Activated CD4-positive, alpha-beta T cell treated with anti-CD3 and anti-CD28 coated beads for 36 hours (primary cell): ENCODE measurements at places on chromosomes 4 and X. TPM values are rescaled to one million over a fixed set of nuclear protein-coding genes. Genes with fewer than 3 reads are reported as not detected.
A peak's percentile ranks its signal among the peaks of the same experiment; 100 is the strongest.

DNA sequence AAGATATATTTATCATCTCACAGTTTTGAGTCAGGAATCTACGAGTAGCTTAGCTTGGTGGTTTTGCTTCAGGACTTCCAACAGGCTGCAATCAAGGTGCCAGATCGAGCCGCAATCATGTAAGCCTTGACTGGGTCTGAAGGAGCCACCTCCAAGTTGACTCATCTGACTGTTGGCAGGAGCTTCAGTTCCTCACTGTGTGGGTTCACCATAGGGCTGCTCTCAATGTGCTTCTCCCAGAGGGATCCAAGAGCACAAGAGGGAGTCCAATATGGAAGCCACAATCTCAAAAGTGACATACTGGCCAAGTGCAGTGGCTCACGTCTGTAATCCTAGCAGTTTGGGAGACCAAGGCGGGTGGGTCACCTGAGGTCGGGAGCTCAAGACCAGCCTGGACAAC, 26.5 kb downstream of the DCHS2 start:
- no peaks in the 10 kb centered on the region for H3K4me1 ChIP-seq
- H3K27ac ChIP-seq = no peak overlapping the region
- H3K36me3 ChIP-seq = no peaks in the 10 kb centered on the region
- H3K27me3 ChIP-seq = peaks cover 12% of the 10 kb centered on the region

DNA sequence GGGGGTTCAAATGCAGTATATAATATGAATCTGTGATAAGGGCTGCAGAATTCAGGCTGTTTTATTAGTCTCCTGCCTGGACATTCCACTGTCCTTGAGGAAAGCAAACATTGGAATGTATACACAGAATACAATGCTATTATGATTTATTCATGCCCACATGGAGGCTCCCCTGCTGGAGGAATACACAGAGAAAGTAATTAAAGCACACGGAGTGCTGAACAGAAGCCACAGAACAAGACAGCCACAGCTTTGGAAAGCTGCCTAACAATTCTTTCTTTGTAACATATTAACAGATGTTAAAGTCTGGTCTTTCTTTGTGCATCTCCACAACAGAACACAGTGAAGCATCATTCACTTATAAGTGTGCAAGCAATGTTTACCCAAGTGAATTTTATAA, 155.8 kb downstream of the ARAP2 start:
- no peaks in the 10 kb centered on the region for H3K27me3 ChIP-seq
- no peak for DNase-seq
- H3K36me3 ChIP-seq = peaks cover 9% of the 10 kb centered on the region
- no peak overlapping the region for H3K27ac ChIP-seq
- peaks cover 9% of the 10 kb centered on the region for H3K4me1 ChIP-seq

GRCh38 chr4:70269674-70270073, 27.3 kb downstream of the CSN3 start:
- H3K36me3 ChIP-seq = no peaks in the 10 kb centered on the region
- no peaks in the 10 kb centered on the region for H3K27me3 ChIP-seq
- H3K27ac ChIP-seq = no peak overlapping the region
- H3K4me1 ChIP-seq = no peaks in the 10 kb centered on the region
- no peak for DNase-seq
- no peak overlapping the region for H3K4me3 ChIP-seq

DNA sequence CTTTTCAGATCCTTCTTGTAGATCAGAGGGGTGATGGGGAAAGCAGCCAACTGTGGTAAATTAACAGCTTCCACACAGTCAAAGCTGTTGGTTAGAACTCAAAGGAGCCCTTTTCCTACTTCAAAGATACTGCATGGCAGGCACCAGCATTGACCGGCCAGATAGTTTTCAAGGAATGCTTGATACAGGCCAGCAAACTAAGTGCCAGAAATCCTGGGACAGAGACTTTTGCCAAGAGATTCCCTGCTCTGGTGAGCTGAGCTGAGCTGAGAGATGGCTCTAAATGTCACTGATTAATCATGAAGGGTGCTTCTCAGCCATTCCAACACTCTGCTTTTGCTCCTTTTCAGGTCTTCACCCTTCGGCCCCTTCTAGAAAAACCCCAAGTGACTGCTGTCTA, 131.6 kb upstream of the MED14 start:
- H3K36me3 ChIP-seq = peaks cover 1% of the 10 kb centered on the region
- peaks cover 9% of the 10 kb centered on the region for H3K4me1 ChIP-seq
- H3K27ac ChIP-seq = no peak overlapping the region
- H3K4me3 ChIP-seq = no peak overlapping the region
- no peak for DNase-seq

- H3K4me1 ChIP-seq = no peaks in the 10 kb centered on the region
- H3K4me3 ChIP-seq = no peak overlapping the region
- H3K27me3 ChIP-seq = no peaks in the 10 kb centered on the region
- DNase-seq = no peak
- H3K36me3 ChIP-seq = no peaks in the 10 kb centered on the region
Measured at GRCh38 chr4:69224891-69225290, 10.3 kb upstream of the UGT2B11 start.

GRCh38 chr4:44760142-44760898, 34.0 kb upstream of the GNPDA2 start:
- H3K4me1 ChIP-seq = no peaks in the 10 kb centered on the region
- H3K27me3 ChIP-seq = peaks cover 17% of the 10 kb centered on the region
- no peaks in the 10 kb centered on the region for H3K36me3 ChIP-seq
- peak; percentile 10 for DNase-seq
- no peak overlapping the region for H3K4me3 ChIP-seq
- H3K27ac ChIP-seq = no peak overlapping the region

DNA sequence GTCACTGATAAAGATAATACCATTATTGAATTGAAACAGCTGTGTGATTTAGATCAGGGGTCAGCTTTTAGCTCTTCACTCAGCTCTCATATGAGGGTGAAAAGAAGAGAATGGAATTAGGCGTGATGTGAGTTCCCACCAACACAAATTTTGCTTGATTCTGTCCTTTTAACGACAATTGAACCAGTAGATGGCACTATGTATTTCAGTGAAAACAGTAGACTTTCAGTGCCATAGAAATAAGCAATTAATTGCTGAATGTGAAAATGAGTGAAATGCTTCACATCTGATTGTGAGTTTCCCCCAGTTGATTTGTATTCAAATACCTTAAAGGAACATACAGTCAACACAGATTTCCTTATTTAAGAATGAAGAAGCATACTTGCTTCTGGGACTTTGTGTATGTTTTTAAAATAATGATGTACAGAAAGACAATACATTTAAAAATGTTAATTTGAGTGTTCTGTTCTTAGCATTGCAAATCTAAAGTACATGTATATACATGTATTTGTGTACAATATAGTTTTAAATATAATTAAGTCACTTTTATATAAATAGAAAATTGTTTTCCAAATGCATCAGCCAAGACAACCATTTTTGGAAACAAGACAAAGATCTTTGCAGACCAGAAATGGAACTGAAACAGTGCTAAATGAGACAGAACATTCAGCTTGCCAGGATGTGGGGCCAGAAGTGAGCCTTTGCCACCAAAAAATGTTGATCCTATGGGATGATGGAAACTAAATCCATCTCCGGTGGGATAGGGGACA, 178.8 kb downstream of the SNCA start:
- H3K4me3 ChIP-seq = no peak overlapping the region
- no peaks in the 10 kb centered on the region for H3K27me3 ChIP-seq
- peaks cover 2% of the 10 kb centered on the region for H3K4me1 ChIP-seq
- no peak overlapping the region for H3K27ac ChIP-seq
- no peaks in the 10 kb centered on the region for H3K36me3 ChIP-seq
- no peak for DNase-seq

DNA sequence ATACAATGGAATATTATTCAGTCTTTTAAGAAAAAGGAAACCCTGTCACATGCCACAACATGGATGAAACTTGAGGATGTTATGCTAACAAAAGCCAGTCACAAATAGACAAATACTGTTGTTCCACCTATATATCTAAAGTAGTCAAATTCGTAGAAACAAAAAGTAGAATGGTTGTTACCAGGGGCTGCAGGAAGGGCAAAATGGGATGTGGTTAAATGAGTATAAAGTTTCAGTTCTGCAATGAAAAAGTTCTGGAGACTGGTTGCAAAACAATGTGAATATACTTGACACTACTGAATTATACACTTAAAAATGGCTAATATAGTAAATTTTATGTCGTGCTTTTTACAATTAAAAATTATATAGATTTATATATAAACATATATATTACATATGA, 12.2 kb downstream of the SPOCK3 start:
- no peak for DNase-seq
- no peak overlapping the region for H3K27ac ChIP-seq
- H3K27me3 ChIP-seq = no peaks in the 10 kb centered on the region
- H3K4me1 ChIP-seq = no peaks in the 10 kb centered on the region

DNA sequence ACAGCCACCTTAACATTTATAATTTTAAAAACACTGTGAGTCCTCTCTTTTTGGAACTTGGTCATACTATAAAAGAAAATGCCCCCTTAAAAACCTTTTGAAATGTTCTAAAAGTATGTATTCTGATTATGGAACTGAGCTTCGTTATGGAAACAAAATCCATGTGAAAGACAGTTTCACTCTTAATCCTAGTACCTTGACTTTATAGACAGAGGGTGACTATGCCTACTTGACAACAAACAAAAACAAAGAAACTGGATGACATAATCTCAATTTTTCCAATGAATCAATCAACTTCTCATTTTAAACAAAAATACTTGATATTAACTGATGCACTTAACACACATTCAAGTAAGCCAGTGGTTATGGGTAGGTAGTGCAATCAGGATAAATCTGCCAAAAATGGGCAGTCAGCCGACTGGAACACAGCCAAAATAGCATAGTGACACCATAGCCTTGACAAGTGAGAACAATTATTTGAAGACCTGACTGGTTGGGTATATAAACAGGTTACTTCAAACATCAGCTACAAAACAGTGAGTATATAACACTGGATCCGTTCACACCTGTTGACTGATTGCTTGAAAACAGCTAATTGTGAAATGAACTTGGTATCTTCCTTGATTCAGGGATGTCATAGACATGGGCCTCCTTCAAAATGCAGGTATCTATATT, 265.5 kb downstream of the PPP3CA start:
- H3K4me3 ChIP-seq = no peak overlapping the region
- no peaks in the 10 kb centered on the region for H3K4me1 ChIP-seq
- peaks cover 5% of the 10 kb centered on the region for H3K36me3 ChIP-seq
- H3K27me3 ChIP-seq = no peaks in the 10 kb centered on the region

DNA sequence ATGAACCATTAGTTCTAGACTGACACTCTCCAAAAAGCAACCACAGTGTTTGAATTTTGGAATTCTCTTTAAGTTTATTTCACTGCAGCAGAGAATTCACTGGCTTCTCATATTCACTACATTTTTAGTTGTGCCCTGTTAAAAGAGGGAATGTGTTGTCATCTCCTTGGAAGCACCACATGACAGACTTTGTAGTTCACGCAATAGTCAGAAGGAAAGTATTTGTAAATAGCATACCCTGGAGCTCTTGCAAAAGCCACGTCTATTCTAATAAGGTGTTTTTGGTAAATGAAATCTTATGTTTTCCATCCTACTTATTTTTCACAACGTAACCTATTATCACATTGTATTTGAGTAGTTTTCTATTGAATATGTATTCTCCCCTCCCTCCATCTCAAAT, 25.8 kb downstream of the DOCK11 start:
- no peaks in the 10 kb centered on the region for H3K27me3 ChIP-seq
- H3K27ac ChIP-seq = peak overlapping the region; percentile 84
- H3K4me1 ChIP-seq = peaks cover 77% of the 10 kb centered on the region
- no peak for DNase-seq

GRCh38 chrX:105211066-105211575, 9.4 kb downstream of the TEX13A start:
- no peaks in the 10 kb centered on the region for H3K4me1 ChIP-seq
- no peak overlapping the region for H3K27ac ChIP-seq
- no peak for DNase-seq
- no peak overlapping the region for H3K4me3 ChIP-seq
- H3K36me3 ChIP-seq = no peaks in the 10 kb centered on the region
- H3K27me3 ChIP-seq = no peaks in the 10 kb centered on the region

- peaks cover 72% of the 10 kb centered on the region for H3K36me3 ChIP-seq
- H3K27me3 ChIP-seq = no peaks in the 10 kb centered on the region
- H3K4me1 ChIP-seq = peaks cover 65% of the 10 kb centered on the region
- H3K4me3 ChIP-seq = peak overlapping the region; percentile 10
Measured at GRCh38 chr4:10092481-10093270, 23.9 kb downstream of the WDR1 start.

GRCh38 chr4:101258883-101259282, 88.4 kb downstream of the PPP3CA start:
- H3K36me3 ChIP-seq = no peaks in the 10 kb centered on the region
- H3K27me3 ChIP-seq = no peaks in the 10 kb centered on the region
- no peak for DNase-seq
- H3K27ac ChIP-seq = no peak overlapping the region
- H3K4me3 ChIP-seq = no peak overlapping the region
- H3K4me1 ChIP-seq = peaks cover 22% of the 10 kb centered on the region

- H3K27ac ChIP-seq = no peak overlapping the region
- no peaks in the 10 kb centered on the region for H3K4me1 ChIP-seq
- no peaks in the 10 kb centered on the region for H3K27me3 ChIP-seq
- H3K4me3 ChIP-seq = no peak overlapping the region
- H3K36me3 ChIP-seq = no peaks in the 10 kb centered on the region
- no peak for DNase-seq
Measured at GRCh38 chrX:122504026-122504425, 680.1 kb upstream of the GRIA3 start.

DNA sequence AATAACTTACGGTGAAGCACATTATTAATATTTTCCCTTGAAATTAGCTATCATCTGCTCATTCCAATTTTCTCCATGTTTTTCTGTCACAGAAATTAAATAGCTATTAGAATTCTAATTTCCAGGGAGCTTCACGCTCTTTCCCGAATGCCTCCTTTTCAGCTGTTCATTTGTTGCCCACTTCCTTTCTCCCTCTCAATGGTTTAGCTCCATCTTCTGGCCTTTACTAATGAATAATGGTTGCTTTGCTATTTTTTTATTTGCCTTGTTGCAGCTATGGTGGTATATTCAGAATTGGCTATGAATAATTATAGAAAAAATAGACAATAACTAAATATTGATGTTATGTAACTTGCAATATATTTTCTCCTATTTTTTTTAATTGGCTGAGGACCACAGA, 70.5 kb downstream of the GRIA2 start:
- no peaks in the 10 kb centered on the region for H3K27me3 ChIP-seq
- H3K4me1 ChIP-seq = no peaks in the 10 kb centered on the region
- no peak for DNase-seq
- no peak overlapping the region for H3K4me3 ChIP-seq
- no peak overlapping the region for H3K27ac ChIP-seq

- no peaks in the 10 kb centered on the region for H3K27me3 ChIP-seq
- no peaks in the 10 kb centered on the region for H3K36me3 ChIP-seq
- no peak for DNase-seq
Measured at GRCh38 chr4:129446074-129446473, 350.1 kb downstream of the C4orf33 start.

- H3K27ac ChIP-seq = no peak overlapping the region
- peaks cover 11% of the 10 kb centered on the region for H3K4me1 ChIP-seq
- DNase-seq = no peak
- H3K27me3 ChIP-seq = peaks cover 2% of the 10 kb centered on the region
Measured at GRCh38 chrX:103800318-103800717, 23.7 kb downstream of the PLP1 start.

The NXF2 gene
- total RNA-seq = not detected

The MAGEA4 gene
- total RNA-seq = not detected

The ASB5 gene
- not detected for total RNA-seq

The EGFL6 gene
- total RNA-seq = 0.19 TPM

The PRDM8 gene
- 1.4 TPM for total RNA-seq

The ERVMER34-1 gene
- 0.14 TPM for total RNA-seq

The ASB12 gene
- total RNA-seq = not detected

The MAP3K15 gene
- 1.0 TPM for total RNA-seq

The NDNF gene
- total RNA-seq = 0.16 TPM

The MAB21L2 gene
- total RNA-seq = not detected

The P2RY10 gene
- total RNA-seq = 30.4 TPM

The CRMP1 gene
- not detected for total RNA-seq

The SMIM10L2A gene
- total RNA-seq = 0.25 TPM

The HMGB2 gene
- total RNA-seq = 608 TPM

The ARMCX1 gene
- total RNA-seq = 1.9 TPM

The GABRE gene
- not detected for total RNA-seq

The RBMXL3 gene
- not detected for total RNA-seq
